ENCODE measurements at places on chromosomes 1 and 21.

GRCh38 chr1:111735858-111736544 is 3.2 kb downstream of the INKA2 start:
- no peak for DNase-seq

DNA sequence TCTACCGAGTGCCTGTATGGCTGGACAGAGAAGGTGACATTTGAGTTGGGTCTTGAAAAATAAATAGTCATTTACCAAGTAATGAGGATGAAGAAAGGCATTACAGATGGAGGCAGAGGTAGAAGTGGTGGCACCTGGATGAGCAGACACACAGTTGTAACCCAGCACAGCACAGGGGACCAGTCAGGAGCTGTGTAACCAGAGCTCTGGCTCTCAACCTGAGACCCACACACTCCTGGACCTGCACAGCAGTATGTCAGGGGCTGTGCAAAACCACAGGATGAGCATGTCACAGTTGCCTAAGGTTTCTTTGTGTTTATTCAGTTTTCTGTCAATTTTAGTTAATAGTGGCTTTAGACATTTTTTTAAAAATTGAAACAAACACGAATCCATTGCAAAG is 11.3 kb upstream of the MCOLN3 start:
- no peak for DNase-seq

GRCh38 chr1:224490549-224491537 is 56.2 kb upstream of the WDR26 start:
- no peak for DNase-seq

DNA sequence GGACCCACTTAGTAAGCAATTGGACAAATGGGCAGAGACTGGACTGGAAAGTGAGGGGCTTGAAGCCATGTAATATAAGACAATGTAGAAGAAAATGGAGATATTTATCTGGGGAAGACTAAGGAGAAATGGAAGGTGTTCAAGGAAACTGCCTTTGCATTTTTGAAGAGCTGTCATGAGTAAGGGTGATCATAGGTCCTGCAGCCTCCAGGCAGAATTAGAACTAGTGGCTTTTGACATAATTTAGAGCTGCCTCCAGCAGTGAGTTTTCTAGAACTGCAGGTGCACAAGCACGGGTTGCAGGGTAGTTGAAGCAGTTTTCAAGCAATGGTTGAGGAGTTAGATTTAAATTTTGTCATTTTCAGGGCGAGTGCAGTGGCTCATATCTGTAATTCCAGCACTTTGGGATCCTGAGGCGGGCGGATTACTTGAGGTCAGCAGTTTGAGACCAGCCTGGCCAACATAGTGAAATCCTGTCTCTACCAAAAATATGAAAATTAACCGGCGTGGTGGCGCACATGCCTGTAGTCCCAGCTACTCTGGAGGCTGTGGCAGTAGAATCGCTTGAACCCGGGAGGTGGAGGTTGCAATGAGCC is 3.7 kb upstream of the CDC14A start:
- no peak for DNase-seq

DNA sequence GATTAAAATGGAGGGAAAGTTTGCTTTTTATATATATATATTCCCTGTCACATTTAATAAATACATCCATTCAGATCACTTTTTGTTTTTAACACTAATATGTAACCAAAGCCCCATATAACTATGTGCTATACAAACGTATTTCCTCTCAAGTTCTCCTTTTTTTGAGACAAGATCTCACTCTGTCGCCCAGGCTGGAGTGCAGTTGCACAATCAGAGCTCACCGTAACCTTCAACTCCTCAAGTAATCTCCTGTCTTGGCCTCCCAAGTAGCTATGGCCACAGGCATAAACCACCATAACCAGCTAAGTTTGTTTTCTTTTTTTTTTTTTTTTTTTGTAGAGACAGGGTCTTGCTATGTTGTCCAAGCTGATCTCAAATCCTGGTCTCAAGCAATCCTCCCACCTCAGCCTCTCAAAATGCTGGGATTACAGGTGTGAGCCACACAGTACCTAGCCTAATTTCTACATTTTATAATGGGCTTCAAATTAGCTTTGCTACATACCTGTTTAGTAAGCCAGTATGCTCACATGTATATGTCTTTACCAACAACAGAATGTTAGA is 120.0 kb downstream of the TGFBR3 start:
- DNase-seq, result no peak

DNA sequence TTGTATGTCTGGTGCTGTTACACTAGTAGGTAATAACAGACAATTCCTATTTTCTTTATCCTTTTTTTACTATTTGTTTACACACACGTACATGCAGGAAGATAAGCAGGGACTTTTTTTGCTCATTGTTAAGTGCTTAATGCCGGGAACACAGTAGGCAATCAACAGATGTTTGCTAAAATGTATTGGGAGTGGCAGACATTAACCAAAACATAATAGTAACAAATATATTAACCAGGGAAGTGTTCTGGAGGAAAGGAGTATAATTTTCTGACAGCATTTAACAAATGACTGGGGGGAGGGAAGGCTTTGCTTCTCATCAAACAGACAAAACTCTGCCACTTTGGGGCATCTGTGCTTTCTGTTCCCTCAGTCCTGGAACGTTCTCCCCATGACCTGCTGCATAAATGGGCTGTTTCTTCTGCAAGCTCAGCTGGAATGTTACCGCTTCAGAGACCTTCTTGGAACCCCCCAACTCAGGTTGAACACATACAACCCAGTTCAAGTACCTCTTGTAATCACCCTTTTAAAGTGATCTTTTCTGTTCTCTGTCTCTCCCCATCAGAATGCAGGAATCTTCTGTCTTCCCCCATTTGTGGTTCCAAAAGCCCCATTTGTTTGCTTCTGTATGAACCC is 2.1 kb downstream of the CR1L start:
- no peak for DNase-seq

- no peak for DNase-seq
These were observed 39.1 kb upstream of the EFCAB14 start for GRCh38 chr1:46757956-46758528.

Measured in activated CD8-positive, alpha-beta memory T cell treated with anti-CD3 and anti-CD28 coated beads, Interleukin-2, amount 50 U/mL, for 4 hours (primary cell).